ENCODE measurements at places on chromosomes 5 and 9. TPM values are rescaled to one million over a fixed set of nuclear protein-coding genes. Genes with fewer than 3 reads are reported as not detected.

GRCh38 chr5:137822158-137822764, 45.4 kb upstream of the MYOT start:
- DNase-seq, result no peak

- DNase-seq, result no peak
Observed at GRCh38 chr5:126628102-126628501, 27.4 kb downstream of the PHAX start.

DNA sequence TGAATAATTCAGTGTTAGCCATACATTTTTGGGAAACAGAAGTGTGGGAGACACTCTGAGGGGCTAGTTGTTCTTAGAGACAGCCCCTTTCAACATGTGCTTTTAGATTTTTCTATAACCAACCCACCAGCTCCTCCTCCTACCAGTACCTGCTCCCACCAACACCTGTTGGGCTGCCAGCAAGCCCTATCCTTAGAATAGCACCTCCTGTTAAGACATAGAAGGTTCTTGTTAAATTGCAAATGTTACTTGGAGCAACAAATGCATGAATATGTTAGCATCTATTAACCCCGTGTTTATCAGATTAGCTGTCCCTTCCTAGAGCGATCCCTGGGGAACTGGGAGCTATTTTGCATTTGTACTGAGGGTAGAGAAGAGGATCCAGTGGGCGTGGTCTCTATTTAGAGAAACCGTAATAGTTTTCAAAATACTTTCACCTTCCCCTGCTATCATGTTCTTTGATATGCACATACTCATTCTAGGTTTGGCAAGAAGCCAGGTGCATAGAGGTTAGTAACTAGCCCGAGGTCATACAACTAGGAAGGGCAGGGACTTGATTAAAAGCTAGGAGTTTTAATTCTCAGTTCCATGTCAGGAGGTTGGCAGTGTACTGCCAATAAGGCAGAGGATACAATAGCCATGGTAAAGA, 334.4 kb downstream of the KCTD16 start:
- no peak for DNase-seq

Gene PHYHD1
- 15.5 TPM for total RNA-seq

DNA sequence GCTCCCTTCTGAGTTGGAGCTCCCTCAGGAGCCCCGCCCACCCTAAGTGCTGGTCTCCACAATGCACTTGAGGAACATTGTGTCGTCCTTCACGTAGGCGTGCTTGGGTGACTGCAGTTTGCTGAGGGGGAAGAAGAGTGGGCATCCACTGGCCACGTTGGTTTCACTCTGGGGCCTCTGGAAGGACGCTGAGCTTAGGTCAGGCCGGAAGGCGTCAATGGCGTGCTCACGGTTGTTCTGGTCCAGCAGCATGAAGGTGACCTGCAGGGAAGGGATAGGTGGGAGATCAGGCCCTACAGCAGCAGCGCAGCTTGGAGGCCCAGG, 21.7 kb downstream of the TRAF1 start:
- DNase-seq, result no peak

Gene TIMD4
- not detected for total RNA-seq

Gene CERCAM
- 28.5 TPM for total RNA-seq
